ENCODE measurements at places on chromosomes 5 and 9. TPM values are rescaled to one million over a fixed set of nuclear protein-coding genes. Genes with fewer than 3 reads are reported as not detected.

HK3 gene
- not detected for polyA plus RNA-seq

EQTN gene
- 0.23 TPM for polyA plus RNA-seq

NNT gene
- 8.9 TPM for polyA plus RNA-seq

DNA sequence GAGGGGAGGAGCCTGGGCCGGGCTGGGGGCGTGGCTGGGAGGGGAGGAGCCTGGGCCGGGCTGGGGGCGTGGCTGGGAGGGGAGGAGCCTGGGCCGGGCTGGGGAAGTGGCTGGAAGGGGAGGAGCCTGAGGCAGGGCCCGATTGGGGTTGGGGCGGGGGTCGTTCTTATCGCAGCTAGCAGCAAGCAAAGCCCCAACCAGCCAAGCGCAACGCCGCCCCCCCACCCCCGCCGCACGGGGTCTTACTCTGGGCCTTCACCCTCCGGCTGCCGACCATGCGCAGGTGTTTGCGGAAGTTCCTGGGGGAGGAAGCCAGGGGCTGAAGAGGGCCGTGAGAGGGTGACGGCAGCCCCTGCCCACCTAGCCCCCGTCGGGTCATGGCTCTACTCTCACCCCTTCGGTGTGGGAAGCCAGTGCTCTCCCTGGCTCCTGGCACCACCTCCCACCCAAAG is 5.0 kb downstream of the NSMF start:
- H3K36me3 ChIP-seq: peaks cover 18% of the 10 kb centered on the region
- 0 out of 2 replicates have a peak overlapping the region, but pooled peaks have one; percentile 30 for H3K27ac ChIP-seq
- H3K4me3 ChIP-seq: peak overlapping the region; percentile 56
- H3K4me1 ChIP-seq: peaks cover 22% of the 10 kb centered on the region

DNA sequence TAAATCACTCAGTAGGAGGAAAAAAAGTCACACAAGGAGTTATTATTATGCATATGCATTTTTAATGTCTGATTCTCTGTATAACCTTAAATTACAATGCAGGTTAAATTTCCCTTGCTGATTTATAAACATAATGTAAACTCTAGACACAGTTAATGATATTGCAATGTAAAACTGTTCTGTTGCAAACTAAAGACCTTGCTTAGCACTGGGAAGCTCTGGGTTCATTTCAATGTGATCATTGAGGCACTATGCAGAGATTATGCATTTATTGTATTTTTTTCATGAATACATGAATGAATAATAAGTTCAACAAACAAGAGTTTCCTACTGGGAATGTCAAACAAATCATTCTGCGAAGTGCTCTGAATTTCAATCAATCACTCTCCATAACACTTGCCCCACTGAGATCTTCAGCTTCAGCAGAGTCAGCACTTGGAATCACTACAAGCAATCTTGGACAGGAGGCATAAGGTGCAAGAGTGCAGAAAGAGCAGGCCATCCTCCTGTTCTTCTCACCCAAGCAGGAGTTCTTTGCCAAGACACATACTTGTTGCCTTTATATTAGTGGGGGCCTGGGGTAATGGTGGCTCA is 232.1 kb downstream of the CSNK1G3 start:
- no peak overlapping the region for H3K4me3 ChIP-seq
- H3K27me3 ChIP-seq: no peaks in the 10 kb centered on the region
- H3K4me1 ChIP-seq: no peaks in the 10 kb centered on the region
- H3K27ac ChIP-seq: no peak overlapping the region
- no peaks in the 10 kb centered on the region for H3K36me3 ChIP-seq

- H3K27ac ChIP-seq: no peak overlapping the region
- DNase-seq: no peak
- H3K27me3 ChIP-seq: no peaks in the 10 kb centered on the region
- H3K4me3 ChIP-seq: no peak overlapping the region
- H3K4me1 ChIP-seq: no peaks in the 10 kb centered on the region
- H3K36me3 ChIP-seq: no peaks in the 10 kb centered on the region
Observed at GRCh38 chr5:111144352-111144930, 52.3 kb downstream of the WDR36 start.

- DNase-seq: no peak
- H3K36me3 ChIP-seq: no peaks in the 10 kb centered on the region
- no peak overlapping the region for H3K27ac ChIP-seq
- H3K27me3 ChIP-seq: no peaks in the 10 kb centered on the region
Observed at GRCh38 chr9:97722331-97722730, 25.2 kb upstream of the XPA start.

GRCh38 chr9:89670114-89670513 is 65.3 kb downstream of the GADD45G start:
- no peak for DNase-seq
- no peak overlapping the region for H3K4me3 ChIP-seq
- no peaks in the 10 kb centered on the region for H3K27me3 ChIP-seq
- H3K4me1 ChIP-seq: peaks cover 4% of the 10 kb centered on the region
- no peaks in the 10 kb centered on the region for H3K36me3 ChIP-seq

DNA sequence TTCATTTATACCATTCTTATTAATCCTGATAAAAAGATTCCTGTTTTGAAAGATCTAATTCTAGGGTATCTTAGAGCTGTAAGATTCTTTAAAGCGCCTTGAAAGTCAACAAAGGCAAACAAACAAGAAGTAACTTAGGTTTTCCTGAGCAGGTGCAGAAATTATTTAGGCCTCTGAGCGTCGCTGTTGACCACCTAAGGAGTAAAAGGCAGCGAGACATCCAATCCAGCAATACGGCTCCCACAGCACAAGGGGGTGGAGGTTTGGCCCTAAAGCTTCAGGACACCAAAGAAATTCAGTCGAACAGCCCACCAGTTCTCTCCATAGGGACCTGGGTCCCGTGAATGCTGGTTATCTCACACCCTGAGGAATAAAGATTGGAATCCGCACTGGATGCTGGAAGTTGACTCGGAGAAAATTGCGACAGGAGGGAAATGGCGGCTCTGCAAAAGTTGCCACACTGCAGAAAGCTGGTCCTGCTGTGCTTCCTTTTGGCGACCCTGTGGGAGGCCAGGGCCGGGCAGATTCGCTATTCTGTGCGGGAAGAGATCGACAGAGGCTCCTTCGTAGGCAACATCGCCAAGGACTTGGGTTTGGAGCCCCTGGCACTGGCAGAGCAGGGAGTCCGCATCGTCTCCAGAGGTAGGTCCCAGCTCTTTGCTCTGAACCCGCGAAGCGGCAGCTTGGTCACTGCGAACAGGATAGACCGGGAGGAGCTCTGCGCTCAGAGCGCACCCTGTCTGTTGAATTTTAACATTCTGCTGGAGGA is at the start of gene PCDHGA2:
Gene PCDHGA2, plus strand, starts transcription at position 223 of the 769 bp plus-strand sequence.
- H3K4me3 ChIP-seq: no peak within 1 kb of the TSS
- H3K27me3 ChIP-seq: no peaks in the 10 kb centered on the region
- no peaks in the 10 kb centered on the region for H3K36me3 ChIP-seq
- H3K4me1 ChIP-seq: no peaks in the 10 kb centered on the region
- no peak for DNase-seq

DNA sequence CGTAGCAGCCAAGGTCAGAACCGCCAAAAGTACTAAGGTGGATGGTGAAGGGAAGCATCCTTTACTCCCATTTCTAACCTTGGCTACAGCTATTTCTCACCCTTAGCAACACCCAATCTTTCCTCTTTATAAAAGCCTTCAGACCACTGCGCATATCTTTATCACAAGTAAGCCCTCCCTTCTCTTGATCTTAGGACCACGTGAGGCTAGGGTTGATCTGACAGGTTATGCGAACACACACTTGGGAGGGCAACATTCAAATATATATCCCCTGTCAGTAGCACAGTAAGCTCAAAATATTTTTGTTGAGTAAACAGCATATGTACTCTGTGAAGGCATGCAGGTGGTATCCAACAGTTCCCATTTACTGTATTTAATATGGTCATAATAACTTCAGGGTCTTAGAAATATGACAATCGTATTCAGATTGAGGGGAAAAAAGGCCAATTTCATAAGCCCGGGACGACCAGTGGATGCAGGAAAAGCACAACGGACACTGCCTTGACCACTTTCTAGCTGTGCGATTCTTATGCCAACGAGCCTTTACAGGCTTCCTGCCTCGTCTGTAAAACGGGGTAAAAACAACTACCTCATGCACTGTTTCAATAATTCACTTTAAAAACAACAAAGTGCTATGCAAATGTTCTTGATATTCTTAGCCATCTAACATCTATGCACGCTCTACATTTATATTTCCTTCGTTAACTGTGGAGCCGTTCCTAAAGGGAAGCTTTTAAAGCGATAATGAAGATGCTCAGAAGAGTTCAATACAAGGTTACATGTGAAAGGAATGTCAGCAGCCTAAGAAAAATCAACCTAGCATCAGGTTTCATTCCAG is 1.3 kb downstream of the ARSB start:
- DNase-seq: no peak
- H3K4me1 ChIP-seq: peaks cover 14% of the 10 kb centered on the region
- no peaks in the 10 kb centered on the region for H3K36me3 ChIP-seq
- peak overlapping the region; percentile 62 for H3K4me3 ChIP-seq
- H3K27ac ChIP-seq: 0 out of 2 replicates have a peak overlapping the region, but pooled peaks have one; percentile 18

- H3K4me1 ChIP-seq: no peaks in the 10 kb centered on the region
- H3K27me3 ChIP-seq: no peaks in the 10 kb centered on the region
- no peaks in the 10 kb centered on the region for H3K36me3 ChIP-seq
Observed at GRCh38 chr5:122035913-122036312, 42.1 kb downstream of the LOX start.

DNA sequence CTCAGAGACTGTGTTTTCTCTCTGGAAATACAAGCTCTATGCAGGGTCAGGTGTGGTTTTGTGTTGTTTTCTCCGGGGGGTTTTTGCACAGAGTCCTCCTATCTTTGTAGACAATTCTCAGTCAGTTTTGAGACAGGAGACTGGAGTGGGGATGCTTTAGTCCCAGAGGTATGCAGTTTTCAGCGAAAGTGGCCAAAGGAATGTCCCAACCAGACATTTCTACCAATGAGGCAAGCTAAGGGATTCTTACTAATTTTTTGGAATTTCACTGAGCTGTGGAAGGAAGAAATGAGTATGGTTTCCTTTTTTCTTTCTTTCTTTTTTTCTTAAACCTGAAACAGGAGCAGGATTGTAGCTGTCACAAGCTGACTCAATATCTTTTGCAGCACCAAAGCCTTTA is 35.3 kb upstream of the PLPP1 start:
- no peak for DNase-seq
- no peaks in the 10 kb centered on the region for H3K27me3 ChIP-seq
- H3K4me1 ChIP-seq: peaks cover 16% of the 10 kb centered on the region
- H3K36me3 ChIP-seq: no peaks in the 10 kb centered on the region
- no peak overlapping the region for H3K4me3 ChIP-seq
